ENCODE measurements at places on chromosomes 7 and 10.

DNA sequence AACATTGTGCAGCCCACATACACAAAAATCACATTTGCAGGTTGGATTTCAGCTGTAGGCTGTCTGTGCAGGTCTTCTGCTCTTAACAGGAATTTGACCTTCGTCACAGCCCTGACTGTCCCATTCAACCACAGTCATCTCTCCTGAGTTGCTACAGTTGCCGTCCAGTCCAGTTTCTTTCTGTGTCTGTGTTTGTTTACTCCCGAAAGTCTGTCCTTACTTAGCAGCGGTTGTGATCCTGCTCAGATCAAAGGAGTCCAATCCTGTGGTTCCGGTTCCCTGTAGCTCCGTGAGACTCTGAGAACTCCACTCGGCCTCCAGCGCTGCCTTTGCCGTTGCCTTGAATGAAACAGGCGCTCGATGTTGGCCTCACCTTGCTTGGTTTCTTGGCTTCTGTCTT, 111.6 kb upstream of the GATA3 start:
- no peak for DNase-seq

DNA sequence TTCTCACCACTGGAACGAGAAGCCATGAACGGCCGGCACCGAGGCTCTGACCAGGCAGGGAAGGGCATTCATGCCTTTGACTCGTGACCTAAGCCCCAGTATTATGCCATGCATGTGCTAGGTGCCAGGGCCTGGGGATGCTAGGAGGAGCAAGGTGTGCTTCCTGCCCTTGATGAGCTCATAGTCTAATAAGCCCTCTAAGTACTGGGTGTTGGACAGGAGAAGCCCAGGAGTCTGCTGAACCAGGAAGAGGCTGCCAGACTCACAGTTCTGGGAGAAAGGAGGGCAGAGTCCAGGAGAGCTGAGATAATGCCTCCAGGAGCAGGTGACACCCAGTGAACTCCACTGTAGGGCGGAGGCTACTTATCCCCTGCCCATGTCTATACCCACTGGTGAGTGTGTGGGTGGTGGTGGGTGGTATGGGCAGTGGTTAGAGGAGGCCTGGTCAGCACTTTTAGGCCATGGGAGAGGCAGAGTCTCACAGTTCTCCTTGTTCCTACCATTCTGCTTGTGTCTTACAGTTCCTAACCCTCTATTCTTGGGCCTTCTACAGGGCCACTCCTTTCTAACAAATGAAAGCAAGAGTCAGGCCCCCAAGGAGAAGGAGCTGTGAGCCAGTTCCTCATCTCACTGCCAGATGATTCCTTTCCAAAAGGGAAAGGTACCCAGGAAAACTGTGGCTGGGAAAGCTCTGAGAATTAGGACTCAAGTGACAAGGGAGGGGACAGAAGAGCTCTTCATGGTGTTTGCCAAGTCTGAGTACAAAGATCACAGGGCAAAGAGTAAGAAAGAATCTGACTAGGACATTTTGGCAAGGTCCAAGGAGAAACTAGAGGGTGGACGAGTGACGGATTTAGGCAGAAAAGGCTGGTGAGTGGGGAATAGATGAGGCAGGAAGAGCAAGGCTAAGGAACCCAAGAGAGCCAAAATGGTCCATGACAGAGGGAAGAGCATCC, 3.6 kb upstream of the MXI1 start:
- DNase-seq: no peak

DNA sequence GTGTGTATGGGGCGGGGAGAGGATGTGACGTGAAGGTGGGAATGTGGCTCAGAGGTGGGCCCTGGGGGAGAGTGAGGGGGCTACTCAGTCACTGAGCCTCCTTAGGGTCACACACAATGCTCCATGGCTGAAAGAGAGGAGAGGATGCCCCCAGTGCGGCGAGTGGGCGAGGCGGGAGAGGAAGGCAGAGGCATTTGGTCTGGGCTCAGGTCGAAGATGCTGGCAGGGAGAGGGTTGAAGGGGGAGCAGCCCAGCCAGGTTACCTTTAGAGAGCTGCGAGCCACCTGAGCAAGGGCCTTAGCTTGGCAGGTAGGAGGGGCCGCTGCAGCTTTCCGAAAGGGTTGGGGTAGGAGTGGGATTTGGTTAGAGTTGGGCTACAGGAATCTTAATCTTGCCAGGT, 4.7 kb upstream of the LOXL4 start:
- no peak for DNase-seq

- no peak for DNase-seq
Observed at GRCh38 chr10:1365540-1366321, 309.5 kb downstream of the WDR37 start.

GRCh38 chr10:17961551-17962422, 10.1 kb downstream of the SLC39A12 start:
- DNase-seq: no peak

DNA sequence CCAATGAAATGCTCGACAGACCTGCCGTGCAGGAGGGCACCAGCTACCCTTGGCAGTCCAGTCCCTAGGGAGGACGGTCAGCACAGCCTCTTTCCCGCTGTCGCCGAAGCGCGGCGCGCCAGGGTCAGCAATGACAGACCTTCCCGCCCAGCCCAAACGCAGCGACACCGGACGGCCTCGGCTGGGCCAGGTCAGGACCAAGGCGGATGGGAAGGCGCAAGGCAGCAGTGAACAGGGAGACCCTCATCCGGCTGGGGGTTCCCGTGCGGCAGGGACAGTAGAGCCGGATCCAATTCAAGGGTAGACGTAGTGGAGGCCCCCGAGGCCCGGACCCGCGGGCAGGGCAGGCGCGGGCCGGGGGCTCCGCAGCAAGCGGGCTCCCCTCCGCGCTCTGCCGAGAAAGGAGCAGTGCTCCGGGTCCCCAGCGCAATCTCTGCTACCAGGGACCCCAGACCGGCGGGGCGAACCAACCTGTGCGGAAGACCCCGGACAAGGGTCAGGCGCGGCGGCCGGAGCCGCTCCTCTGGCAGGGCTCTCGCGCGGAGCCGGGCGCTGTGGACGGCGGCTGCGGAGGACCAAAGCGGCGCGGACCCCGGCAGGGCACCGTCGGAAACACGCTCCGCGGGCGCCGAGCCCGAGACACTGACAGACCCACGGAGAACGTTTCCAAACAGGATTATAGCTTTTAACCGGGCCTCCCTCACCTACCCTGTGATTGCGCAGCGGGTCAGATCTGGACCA, at the start of gene SEC31B:
SEC31B (minus strand) TSS at position 551 of the 741 bp plus-strand sequence. CDS start 2,909 bp downstream, outside the sequence.
- peak; percentile 41 for DNase-seq

Data from NCI-H1930 (cell line).